ENCODE measurements at places on chromosomes 16 and 17.

DNA sequence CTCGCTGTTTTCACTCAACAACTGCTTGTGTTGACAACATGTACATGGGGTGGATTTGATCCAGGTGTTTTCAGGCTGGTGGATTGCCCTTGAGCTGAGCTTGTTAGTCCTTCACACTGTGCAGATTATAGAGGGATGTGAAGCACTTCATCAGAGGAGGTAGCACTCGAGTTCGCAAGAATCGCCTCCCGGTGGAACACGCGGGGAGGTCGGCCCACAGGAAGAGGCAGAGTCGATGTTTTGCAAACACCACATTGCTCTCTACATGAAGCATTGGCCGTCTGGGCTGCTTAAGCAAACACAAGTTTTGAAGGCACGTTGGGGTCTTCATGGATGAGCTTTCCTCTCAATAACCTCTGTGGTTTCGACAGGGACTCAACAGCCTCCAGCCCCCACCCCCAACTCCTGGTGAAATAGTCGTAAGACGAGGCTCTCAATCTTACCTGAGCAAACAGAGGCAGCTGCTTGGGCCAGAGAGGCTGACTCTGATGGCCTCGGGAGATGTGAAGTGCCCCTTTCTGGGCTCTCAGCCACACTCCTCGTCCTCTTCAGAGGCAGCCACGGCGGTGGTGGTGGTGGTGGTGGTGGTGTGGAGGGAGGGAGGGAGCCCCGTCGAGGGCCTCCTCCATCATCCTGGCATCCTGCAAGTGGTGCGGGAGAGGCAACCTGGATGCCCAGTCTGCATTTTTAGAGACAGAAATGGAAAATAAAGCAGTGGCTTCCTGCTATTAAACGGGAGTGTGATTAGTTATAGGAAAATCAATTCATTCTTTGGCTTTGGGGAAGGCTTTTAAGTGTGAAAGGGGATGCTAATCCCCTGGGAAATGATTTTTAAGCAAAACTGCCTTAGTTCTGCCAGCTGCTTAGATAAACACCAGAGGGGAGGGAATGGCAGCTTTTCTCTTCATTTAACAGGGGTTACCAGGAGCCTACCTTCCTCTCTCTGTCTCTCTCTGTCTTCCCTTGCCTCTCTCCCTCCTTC, 552.5 kb upstream of the EEF2KMT start:
- DNase-seq: no peak

- no peak for DNase-seq
Observed at GRCh38 chr17:32206861-32207260, 58.8 kb upstream of the RHBDL3 start.

GRCh38 chr17:21278450-21279197, 5.9 kb upstream of the MAP2K3 start:
- no peak for DNase-seq

- no peak for DNase-seq
Observed at GRCh38 chr16:78275420-78275819, 176.0 kb downstream of the WWOX start.

DNA sequence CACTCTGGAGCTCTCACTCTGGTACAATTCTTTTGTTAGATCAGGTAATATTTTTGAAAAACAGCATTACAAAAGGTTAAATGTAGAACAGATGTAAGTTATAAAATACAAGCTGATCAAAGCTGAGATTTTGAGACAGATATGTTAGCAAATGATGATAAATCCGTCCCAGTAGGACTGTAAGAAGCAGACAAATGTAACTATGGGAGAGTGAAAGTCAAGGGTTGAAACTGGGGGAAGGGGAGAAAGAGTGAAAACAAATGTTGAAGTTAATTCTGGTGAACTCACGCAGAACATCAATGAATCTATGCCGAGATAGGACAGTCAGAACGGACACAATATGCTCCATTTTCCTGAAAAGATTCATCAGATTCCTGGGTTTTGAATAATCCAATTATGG, 298.9 kb upstream of the IRX5 start:
- DNase-seq: no peak

- DNase-seq: no peak
Observed at GRCh38 chr17:66578781-66579489, 256.0 kb upstream of the CACNG5 start.

DNA sequence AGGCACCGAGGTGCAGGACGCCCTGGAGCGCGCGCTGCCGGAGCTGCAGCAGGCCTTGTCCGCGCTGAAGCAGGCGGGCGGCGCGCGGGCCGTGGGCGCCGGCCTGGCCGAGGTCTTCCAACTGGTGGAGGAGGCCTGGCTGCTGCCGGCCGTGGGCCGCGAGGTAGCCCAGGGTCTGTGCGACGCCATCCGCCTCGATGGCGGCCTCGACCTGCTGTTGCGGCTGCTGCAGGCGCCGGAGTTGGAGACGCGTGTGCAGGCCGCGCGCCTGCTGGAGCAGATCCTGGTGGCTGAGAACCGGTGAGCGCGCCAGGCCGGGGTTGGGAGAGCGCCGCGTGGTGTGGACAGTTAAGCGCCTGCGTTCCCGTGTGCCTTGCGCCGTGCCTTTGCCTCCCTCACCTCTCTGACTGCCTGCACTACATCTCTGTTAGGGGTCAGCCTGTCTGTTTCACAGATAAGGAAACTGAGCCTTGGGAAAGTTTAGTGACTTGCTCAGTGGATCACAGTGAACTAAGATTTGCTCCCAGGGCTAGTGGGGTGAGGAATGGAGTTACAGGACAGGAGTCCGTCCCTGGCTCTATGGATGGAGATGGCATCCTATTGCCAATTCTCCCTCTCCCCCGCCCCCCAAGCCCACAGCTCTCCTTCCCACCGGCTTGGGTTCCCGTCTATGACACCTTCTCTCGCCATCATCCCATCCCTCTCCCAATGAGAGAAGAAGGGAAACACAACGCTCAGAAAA, 880 bp downstream of the SARM1 start:
- no peak for DNase-seq

DNA sequence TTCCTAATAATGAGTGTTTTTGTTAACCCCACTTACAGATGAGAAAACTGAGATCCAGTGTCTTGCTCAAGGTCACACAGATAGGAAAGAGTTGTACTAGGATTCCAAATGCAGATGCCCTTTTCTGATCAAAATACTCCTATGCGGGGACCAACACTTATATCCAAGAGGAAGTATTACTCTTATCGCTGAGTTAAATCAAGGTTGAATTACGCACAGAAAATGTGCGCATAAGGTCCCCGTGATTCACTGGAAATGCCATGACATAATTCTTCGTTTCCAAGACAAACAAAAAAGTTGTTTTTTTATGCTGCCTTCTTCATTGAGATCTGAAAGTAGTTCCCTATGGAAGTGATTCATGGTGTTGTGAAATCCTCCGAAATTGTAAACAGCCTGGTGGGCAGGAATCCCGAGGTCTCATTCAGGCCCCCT, 463.8 kb upstream of the HSBP1 start:
- DNase-seq: no peak

DNA sequence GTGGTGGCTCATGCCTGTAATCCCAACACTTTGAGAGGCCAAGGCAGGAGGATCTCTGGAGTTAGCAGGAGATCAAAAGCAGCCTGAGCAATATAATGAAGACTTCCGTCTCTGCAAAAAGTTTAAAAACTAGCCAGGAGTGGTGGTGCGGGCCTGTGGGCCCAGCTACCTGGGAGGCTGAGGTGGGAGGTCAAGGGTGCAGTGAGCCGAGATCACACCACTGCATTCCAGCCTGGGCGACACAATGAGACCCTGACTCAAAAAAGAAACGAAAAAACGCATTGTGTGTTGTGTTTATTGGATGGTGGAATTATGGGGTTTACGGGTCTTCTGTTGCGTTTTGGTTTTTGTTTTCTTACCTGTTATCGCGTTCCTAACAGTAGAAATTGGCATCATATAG, 863 bp upstream of the DDX19A start:
- DNase-seq: no peak

DNA sequence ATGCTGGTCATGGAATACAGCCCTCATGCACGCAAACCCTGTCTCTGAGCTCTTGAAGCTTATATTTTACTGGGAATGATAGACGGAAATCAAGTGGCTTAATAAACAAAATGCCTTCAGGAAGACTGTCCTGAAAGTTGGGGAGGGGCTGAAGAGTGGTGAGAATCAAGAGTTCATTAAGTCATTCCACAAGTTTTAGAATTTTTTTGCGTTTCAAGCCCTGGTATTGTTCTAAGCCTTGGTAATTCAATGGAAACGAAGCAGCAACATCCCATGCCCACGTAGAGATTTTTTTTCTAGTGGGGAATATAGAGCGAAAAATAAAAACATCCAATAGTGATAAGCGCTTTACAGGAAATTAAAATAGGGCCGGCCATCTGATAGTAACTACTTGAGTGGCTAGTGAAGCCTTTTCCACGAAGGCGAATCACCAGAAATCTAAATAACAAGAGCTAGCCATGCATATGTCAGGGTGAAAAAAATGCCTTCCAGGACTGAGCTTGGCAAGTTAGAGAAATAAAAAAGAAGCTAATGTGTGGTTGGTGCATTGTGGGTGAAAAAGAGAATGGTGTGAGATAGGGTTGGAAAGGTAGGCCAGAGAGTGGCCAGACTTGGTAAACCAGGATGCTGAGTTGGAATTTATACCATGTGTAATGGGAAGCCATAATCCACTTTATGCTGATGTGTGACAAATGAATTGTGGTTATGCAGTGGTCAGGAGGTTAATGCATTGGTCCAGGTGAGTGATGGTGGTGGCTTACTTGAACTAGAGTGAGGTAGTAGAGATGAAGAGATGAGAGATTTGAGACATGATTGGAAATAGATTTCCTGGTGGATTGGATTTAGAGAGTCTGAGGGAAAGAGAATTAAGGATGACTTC, 772 bp downstream of the PFAS start:
- DNase-seq: no peak

DNA sequence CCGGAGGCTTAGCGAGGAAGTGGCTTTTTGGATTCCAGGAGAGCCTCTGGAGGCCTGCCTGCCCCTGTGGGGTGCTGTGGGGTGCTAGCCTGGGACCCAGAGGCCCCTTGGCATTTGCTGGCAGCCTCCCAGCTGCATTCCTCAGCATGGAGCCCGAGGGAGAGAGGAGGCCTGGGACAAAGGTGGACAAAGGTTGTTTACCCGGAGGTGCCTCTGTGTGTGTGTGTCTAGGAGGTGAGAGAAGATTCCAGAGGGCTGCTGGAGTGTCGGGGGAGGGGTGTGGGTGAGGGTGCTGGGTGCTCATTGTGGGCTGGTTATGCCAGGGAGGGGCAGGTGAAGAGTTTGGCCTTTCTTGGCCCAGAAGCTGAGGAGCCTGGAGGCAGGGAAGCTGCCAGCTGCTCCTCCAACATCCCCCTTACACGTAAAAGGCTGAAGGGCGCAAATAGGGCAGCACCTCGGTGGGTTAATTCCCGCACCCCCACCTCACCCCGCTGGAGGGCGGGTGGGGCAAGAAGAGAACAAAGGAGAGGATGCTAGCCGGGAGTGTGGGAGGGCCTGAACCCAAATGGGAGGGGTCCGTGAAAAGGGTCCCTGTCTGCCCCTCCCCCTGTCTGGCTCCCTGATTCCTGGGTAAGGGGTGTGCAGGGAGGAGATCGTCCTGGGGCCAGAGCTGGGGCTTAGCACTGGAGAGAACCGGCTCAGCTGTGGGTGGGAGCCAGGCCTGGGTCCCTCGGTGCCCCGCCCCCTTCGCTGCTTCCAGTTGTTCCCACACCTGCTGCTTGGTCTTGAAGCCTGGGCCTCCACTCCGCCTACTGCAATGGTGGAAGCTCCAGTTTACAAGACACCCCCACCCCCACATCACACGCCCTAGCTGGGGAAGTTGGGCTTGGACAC, 9.9 kb downstream of the HEXIM2 start:
- no peak for DNase-seq

- no peak for DNase-seq
Observed at GRCh38 chr16:82699711-82700495, 73.1 kb downstream of the CDH13 start.

DNA sequence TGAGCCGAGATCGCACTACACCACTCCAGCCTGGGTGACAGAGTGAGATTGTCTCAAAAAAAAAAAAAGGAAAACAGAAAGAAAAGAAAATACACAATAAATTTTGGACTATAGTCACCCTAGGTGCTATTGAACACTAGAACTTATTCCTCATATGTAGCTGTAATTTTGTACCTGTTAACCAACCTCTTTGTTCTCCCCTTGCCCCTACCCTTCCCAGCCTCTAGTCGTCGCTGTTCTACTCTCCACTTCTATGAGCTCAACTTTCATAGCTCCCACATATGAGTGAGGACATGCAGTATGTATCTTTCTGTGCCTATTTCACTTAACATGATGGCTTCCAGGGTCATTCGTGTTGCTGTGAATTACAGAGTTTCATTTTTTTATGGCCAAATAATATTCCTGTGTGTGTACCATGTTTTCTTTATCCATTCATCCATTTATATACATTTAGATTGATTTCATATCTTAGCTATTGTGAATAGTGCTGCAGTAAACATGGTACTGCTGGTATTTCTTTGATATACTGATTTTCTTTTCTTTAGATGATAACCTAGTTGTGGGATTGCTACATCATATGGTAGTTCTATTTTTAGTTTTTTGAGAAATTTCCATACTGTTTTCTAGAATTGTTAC, 28.3 kb downstream of the VPS35L start:
- DNase-seq: peak; percentile 4

DNA sequence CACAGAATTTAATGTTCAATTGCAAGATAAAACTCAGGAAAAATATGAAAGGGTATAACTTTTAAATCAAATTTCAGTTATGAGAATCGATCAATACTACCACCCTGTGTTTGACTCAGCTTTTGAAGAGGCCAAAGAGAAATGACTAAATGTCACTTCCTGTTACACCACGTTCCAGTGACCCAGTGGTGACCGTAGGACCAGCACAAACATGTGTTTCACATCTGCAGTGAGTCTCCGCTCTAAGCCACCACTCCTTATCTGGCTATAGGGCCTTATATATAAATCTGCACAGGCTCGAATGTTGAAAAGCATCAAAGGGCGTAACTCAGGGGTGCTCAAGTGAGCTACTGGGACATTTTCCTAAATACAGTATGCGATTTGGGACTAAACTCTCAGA, 36.1 kb downstream of the CYB5D2 start:
- DNase-seq: no peak

DNA sequence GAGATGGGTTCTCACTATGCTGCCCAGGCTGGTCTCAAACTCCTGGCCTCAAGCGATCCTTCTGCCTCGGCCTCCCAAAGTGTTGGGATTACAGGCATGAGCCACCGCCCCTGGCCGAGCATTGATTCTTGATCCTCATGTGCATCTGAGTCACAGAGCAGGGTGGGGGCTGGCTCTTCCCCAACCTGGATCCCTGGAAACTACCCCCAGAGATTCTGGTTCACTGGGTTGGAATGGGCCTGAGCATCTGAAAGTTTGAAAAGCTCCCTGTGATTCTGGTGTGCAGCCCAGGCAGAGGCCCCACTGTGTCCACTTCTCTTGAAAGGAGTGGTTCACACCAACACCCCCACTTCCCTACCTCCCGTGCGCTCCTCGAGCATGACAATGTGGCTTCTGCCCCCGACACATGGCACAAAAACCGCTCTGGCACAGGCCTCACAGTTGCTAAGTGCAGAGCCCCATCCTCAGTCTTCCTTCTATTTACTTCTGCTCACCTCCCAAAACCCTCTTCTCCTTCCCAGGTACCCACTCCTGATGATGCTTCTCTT, 4.6 kb downstream of the QPRT start:
- no peak for DNase-seq

GRCh38 chr16:11602321-11602720, 15.6 kb upstream of the LITAF start:
- DNase-seq: no peak

Measured in T-helper 2 cell treated with Interferon-gamma antibody and Interleukin-4, amounts not matched to agents 5 μg/mL and 100 μg/mL, for 36 hours (primary cell).